Ovary (tissue), 10 donors: ENCODE measurements at places on chromosomes 12 and 14.

DNA sequence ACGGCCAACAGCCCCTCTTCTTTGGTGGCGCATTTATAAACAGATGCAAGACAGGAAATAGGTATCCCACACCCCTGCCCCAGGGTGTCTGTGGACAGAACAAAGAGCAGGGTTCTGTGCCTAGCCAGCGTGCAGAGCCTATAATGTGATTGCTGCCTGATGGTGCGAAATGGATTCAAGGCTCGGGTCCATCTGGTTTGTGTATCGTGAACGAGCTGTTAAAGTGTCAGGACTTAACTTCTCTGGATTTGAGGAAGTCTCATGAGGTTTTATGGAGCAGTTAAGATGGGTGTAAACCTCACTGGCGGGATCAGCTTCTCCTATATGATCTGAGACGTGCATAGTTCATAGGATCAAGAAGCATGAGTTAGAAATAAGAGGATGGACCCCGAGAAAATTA, 388.7 kb upstream of the TBX3 start:
- DNase-seq = no peak

- DNase-seq = no peak
Observed at GRCh38 chr12:31226639-31227038, 99.3 kb downstream of the SINHCAF start.

GRCh38 chr14:42123526-42123925, 516.9 kb downstream of the LRFN5 start:
- DNase-seq = no peak

GRCh38 chr12:1731019-1731687, 40.3 kb downstream of the ADIPOR2 start:
- DNase-seq = no peak

- no peak for DNase-seq
Observed at GRCh38 chr12:24404086-24404815, 454.8 kb upstream of the SOX5 start.

DNA sequence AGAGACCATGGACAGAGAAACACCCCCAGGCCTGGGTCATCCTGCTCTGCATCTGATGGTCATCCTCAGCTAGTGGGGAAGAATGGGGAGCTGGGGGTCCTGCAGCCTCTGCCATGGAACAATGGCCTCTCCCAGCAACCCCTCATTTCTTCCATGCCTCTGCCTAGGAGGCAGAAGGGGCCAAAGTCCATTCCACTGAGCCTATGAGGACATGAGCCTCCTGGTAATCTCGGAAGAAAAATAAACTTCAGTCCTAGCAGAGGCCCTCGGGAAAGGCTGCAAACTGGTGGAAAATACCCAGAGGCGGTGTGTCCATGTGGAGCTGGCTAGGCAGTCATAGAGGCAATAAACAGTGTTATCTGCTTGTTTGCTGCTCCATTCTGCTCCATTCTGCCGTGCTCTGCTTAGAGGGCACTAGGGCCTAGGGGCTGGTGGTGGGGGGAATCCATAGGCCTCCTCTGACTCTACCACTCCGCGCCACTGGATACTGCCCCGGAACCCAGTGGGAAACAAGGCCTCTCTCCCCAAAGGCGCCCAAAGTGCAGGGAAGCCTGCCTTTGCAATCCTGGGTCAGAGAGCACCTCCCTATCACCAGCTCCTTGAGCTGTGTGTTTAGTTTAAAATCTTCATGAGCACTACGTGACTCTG, 4.5 kb downstream of the PGF start:
- DNase-seq = no peak

GRCh38 chr14:70887207-70887681, 20.0 kb upstream of the PCNX1 start:
- DNase-seq = no peak

GRCh38 chr12:91617818-91618217, 435.2 kb upstream of the DCN start:
- no peak for DNase-seq

GRCh38 chr14:99681832-99682148, 2.3 kb upstream of the CYP46A1 start:
- no peak for DNase-seq
